K562 (cell line): ENCODE measurements at places on chromosomes 1 and 21. TPM values are rescaled to one million over a fixed set of nuclear protein-coding genes. Genes with fewer than 3 reads are reported as not detected.

GABRD gene
- not detected in 2 replicates for total RNA-seq

- peaks cover 8% of the 10 kb centered on the region for H3K27me3 ChIP-seq
- no peak overlapping the region for H3K4me3 ChIP-seq
- no peak for DNase-seq
- no peaks in the 10 kb centered on the region for H3K36me3 ChIP-seq
- no peaks in the 10 kb centered on the region for H3K4me1 ChIP-seq
Observed at GRCh38 chr1:160122978-160123495, 7.5 kb downstream of the ATP1A2 start.

DNA sequence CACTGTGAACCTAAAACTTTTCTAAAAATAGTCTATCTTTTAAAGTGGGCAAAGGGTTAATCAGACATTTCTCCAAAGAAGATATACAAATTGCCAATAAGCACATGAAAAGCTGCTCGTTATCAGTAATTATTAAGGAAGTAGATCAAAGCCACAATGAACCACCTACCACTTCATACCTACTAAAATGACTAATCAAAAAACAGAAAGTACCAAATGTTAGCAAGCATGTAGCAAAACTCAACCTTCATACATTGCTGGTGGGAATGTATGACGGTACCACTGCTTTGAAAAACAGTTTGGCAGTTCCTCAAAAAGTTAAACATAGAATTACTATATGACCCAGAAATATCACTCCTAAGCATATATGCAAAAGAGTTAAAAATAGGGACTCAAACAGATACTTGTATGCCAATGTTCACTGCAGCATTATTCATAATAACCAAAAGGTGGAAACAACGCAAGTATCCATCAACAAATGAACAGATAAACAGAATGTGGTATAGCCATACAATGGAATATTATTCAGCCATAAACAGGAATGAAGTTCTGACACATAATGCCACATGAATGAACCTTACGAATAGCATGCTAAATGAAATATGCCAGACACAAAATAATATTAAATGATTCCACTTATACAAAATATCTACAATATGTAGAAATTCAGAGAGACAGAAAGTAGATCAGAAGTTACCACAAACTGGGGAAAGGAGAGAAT lies 21.1 kb downstream of the CDC42BPA start:
- H3K4me3 ChIP-seq = no peak overlapping the region
- 0 out of 2 replicates have a peak, but pooled peaks cover 3% of the 10 kb centered on the region for H3K4me1 ChIP-seq
- H3K36me3 ChIP-seq = peaks cover 13% of the 10 kb centered on the region; the same call in 2 of the 3 replicates
- no peak overlapping the region for H3K27ac ChIP-seq
- DNase-seq = no peak

PCBP3 gene
- 0.34 TPM in 1 of 2 replicates, not detected in the other for total RNA-seq

DNA sequence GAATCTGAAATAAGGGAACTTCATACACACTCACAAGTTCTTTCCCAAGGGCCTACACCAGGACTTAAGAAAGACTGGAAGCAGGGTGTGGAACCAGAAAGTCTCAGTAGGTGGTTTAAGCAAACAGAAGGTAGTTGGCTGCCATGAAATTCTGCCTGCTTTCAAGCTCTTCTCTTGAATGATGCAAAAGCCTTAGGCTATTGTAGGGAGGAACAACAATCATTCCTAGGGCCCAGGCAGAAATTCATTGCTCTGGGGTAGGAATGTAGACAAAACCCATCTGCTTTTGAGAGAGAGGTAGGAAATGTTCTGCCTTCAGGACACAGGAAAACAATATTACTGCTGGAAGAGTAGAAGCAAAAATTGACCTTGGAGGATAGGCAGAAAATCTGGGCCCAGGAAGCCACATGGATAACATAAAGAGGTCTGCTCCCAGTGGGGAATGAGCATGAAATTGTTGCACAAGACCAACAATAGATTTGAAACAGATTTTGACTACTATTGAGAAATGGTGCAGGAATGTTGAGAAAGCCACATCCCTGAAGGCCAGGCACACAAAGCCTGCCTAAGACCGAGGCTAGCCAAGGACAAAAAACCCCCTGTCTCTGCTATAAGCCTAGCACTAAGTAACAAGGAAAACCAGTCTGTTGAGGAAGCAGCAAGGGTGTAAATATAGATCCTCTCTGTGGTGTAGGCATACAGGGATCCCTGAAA lies 22.7 kb upstream of the SFT2D2 start:
- H3K27me3 ChIP-seq = no peaks in the 10 kb centered on the region
- peaks cover 31% of the 10 kb centered on the region for H3K36me3 ChIP-seq
- H3K4me3 ChIP-seq = no peak overlapping the region
- no peak for DNase-seq
- no peak overlapping the region for H3K27ac ChIP-seq
- no peaks in the 10 kb centered on the region for H3K4me1 ChIP-seq

- no peak for DNase-seq
- H3K4me3 ChIP-seq = no peak overlapping the region
- peaks cover 42% of the 10 kb centered on the region; the same call in 2 of the 3 replicates for H3K36me3 ChIP-seq
- no peaks in the 10 kb centered on the region for H3K27me3 ChIP-seq
- no peak overlapping the region for H3K27ac ChIP-seq
- H3K4me1 ChIP-seq = no peaks in the 10 kb centered on the region
Observed at GRCh38 chr1:71031426-71031825, 16.2 kb downstream of the PTGER3 start.

GRCh38 chr1:216883518-216883917 lies 160.3 kb upstream of the ESRRG start:
- H3K4me3 ChIP-seq = no peak overlapping the region
- no peaks in the 10 kb centered on the region for H3K27me3 ChIP-seq
- no peak overlapping the region for H3K27ac ChIP-seq
- no peaks in the 10 kb centered on the region for H3K36me3 ChIP-seq
- H3K4me1 ChIP-seq = no peaks in the 10 kb centered on the region

GRCh38 chr1:244801246-244801645 lies 34.2 kb upstream of the COX20 start:
- H3K4me3 ChIP-seq = no peak overlapping the region
- H3K4me1 ChIP-seq = no peaks in the 10 kb centered on the region; the same call in 2 of the 3 replicates
- peaks cover 70% of the 10 kb centered on the region for H3K27me3 ChIP-seq
- H3K36me3 ChIP-seq = no peaks in the 10 kb centered on the region
- DNase-seq = peak; percentile 62

DNA sequence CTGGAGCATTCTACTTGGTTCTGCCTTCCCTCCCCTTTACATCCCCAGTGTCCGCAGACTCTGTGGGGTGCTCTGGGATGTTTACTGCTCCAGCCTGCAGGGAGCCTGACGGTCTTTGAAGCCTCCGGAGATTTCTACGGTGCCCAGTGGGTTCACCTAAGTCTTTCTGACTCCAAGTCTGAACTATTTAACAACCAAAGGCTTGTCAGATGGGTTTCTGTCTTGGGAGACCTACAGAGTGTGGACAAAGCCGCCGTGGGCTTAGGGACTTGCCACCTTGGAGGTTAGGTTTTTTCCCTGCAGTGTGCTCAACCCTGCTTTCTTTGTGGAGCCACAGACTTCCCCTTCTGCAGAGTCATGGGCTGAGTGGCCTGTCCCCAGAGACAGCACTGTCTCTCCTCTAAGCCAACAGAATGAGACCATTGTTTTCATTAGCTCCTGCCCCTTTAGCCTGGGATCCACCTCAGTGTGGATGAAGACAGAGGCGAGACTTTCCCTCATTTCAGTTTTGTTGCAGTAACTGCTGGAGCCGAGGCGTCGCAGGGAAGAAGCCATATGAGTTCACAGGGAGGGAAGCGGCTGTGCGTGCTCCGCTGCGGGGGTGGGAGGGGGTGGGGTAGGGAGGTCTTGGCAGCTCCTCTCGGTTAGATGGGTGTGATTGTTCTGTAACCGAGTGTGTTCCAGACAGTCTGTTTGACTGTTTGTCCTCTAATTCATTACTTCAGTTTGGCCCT lies 120.7 kb downstream of the CNIH3 start:
- no peak overlapping the region for H3K4me3 ChIP-seq
- peak; percentile 43 for DNase-seq
- H3K4me1 ChIP-seq = no peaks in the 10 kb centered on the region
- H3K27me3 ChIP-seq = peaks cover 50% of the 10 kb centered on the region
- no peak overlapping the region for H3K27ac ChIP-seq
- H3K36me3 ChIP-seq = no peaks in the 10 kb centered on the region

SPRR4 gene
- not detected in 2 replicates for total RNA-seq

DNA sequence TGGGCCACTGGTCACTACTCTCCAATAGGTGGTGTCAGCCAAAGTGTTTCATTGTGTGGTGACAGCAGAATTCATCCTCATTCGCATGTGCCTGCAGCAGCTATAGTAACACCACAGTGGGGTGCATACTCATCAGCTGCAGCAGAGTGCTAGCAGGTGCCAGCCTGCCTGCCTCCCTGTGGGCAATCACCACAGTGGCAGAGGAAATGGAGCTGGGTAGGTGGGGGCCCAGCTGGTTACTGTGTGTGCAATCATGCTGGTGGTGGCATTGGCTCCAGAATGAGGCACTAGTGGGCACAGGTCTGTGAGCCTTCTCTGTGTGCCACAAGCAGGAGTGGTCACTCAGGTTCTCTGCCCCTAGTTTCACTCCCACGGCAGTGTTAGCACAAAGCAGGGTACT lies 579.2 kb downstream of the PTPRC start:
- no peaks in the 10 kb centered on the region for H3K4me1 ChIP-seq
- H3K27me3 ChIP-seq = no peaks in the 10 kb centered on the region
- no peak overlapping the region for H3K4me3 ChIP-seq

DNA sequence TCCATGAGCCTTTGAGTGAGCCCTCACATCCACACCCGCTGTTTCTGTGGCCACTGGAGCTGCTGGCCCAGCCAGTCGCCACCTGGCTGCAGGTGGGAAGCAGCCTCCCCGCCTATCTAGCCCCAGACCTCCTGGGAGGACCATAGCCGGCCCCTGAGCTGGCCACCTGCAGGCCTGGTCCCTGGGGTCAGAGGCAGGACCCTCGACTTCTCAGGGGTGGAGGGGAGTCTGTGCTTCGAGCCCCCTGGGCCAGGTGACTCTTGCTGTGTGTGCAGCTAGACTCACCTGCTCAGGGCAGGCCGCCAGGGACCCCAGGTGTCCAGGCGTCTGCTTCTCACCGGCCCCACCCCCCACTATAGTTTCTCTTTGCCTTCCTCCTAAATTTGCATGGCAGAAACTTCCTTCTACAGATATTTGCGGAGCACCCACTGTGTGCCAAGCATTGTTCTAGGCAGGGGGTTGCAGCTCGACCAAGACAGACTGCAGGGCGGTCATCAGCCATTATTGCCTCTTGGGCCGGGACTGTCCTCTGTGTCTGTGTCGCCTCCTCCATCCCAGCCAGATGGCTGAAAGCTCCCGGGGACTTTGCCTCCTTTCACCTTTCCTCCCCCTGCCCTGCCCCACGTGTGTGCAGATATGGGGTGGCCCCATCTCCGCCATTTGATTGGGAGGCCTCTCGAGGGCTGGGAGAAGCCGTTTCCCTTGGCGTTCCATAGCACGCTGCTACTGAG lies 27.3 kb downstream of the SPSB1 start:
- no peak for DNase-seq
- H3K4me1 ChIP-seq = peaks cover 37% of the 10 kb centered on the region
- H3K4me3 ChIP-seq = no peak overlapping the region
- H3K27ac ChIP-seq = no peak overlapping the region

FAM131C gene
- 0.16 and 0.18 TPM in 2 replicates for total RNA-seq

DNA sequence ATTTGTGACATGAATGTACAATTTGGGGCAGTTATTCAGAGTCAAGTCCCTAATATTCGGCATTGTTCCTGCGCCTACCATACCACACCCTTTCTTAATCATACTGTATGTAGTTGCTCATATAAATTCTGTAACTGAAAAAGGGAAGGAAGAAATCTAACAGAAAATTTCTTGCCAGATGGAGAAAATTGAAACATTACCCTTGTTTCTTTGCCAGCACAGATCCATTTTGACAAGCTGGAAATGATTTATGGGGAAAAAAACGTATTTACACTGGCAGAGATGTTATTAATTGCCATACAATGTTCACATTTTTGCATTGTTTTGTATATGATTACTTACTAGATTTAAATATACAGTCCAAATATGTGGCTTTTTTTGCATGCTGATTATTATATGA lies 363.8 kb upstream of the PKN2 start:
- H3K27me3 ChIP-seq = no peaks in the 10 kb centered on the region
- no peaks in the 10 kb centered on the region for H3K4me1 ChIP-seq
- H3K27ac ChIP-seq = no peak overlapping the region

AKNAD1 gene
- not detected in 2 replicates for total RNA-seq

SMPDL3B gene
- 0.74 and 0.98 TPM in 2 replicates for total RNA-seq

- H3K27ac ChIP-seq = no peak overlapping the region
- no peaks in the 10 kb centered on the region for H3K27me3 ChIP-seq
- no peak overlapping the region for H3K4me3 ChIP-seq
- H3K4me1 ChIP-seq = peaks cover 8% of the 10 kb centered on the region
Observed at GRCh38 chr1:42852608-42852980, 6.2 kb downstream of the ZNF691 start.

DNA sequence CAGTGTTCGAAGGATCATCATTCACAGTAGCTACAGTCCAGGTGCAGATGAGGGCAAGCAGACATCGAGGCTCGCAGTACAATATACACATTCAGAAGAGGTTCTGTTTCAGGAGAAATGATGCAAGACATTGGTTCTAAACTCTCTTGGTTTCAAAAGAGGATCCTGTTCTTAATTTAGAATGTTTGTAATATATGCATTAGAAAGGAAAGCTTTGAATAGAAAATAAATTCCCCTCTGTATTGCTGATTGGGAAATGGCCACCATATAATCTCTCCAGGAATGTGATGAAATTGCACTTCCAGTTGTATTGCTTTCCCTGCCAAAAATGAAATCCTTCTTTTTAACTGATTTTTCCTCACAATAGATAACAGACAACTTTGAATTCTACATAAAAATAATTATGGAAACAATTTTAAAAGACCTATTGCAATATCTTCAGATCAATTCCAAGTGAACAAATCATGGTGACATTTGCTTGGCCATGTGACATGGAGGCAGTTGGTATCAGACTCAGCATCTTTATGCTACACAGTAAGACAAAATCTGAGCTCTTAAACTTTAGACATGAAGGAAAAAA lies 27.6 kb upstream of the SIPA1L2 start:
- DNase-seq = no peak
- no peaks in the 10 kb centered on the region for H3K27me3 ChIP-seq
- no peaks in the 10 kb centered on the region for H3K4me1 ChIP-seq
- no peak overlapping the region for H3K27ac ChIP-seq
- no peaks in the 10 kb centered on the region for H3K36me3 ChIP-seq
- no peak overlapping the region for H3K4me3 ChIP-seq

TMEM51 gene
- total RNA-seq = 0.80 and 1.0 TPM in 2 replicates

- H3K4me1 ChIP-seq = no peaks in the 10 kb centered on the region
- H3K27me3 ChIP-seq = peaks cover 71% of the 10 kb centered on the region
Observed at GRCh38 chr1:24923485-24924113, 6.5 kb downstream of the RUNX3 start.

- peaks cover 57% of the 10 kb centered on the region for H3K4me1 ChIP-seq
- no peak for DNase-seq
- H3K27ac ChIP-seq = peak overlapping the region; percentile 92
- peak overlapping the region; percentile 87 for H3K4me3 ChIP-seq
Observed at GRCh38 chr1:25858494-25858893, 763 bp downstream of the AUNIP start.

DNA sequence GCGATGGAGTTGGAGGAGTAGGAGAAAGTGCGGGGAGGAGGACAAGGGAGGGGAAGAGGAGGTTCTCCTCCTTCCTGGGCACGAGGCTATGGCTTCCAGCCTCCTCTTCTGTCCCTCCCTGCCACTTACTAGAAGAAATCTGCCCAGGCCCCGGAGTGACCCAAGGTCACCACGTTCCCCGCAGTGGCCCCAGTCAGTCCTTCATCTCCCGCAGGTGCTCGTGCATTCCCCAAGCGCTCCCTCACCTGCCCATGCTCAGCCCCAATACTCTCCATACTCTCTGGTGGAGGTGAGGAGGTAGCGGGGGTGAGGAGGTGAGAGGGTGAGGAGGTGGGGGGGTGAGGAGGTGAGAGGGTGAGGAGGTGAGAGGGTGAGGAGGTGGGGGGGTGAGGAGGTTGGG lies 85.4 kb downstream of the CCDC185 start:
- H3K4me1 ChIP-seq = no peaks in the 10 kb centered on the region
- H3K27ac ChIP-seq = no peak overlapping the region
- no peaks in the 10 kb centered on the region for H3K36me3 ChIP-seq
- no peak overlapping the region for H3K4me3 ChIP-seq
- peaks cover 39% of the 10 kb centered on the region for H3K27me3 ChIP-seq
